Panc1 (cell line): ENCODE measurements at places on chromosomes 5 and 9.

GRCh38 chr5:3276896-3277295 lies 318.7 kb upstream of the IRX1 start:
- DNase-seq, result no peak

DNA sequence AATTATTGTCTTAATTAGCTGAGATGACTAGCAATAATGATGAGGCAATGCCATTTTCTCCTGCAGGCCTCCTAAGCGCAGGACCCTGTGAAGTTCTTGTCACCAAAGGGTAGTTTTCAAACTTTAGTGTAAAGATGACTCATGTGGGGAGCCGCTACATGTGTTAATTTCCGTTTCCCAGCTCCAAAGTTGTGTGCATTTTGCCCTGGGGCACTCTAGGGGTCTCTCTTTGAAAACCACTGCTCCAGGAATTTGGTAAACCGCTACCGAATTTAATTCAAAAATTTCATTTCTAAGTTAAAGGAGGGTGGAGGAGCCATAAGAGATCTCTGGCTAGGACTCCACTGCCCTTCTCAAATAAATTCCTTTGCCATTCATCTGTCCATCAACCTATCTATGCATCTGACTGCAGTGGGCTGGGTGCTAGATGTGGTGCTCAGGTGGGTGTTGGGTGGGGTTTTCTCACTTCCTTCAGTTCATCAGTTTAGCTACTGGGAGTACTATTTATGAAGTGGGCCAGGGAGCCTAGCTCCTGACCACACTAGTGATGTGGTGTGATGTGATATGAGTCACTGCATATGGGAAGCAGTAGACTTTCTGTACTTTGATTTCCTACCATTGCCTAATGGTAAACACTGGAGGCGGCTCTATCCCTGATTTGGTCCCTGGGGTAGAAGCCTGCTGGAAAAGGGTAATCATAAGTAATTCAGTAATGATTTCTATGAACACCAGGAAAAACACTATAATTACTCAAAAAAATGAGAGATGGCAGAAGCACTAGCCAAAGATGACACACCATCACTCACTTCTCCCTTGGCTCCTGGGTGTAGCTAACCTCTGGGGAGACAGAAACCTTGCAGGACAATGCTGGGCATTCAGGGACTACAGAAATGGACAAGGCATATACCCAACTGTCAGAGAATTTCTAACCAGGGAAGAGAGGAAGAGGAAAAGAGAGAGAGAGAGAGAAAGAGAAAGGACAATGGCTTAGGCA lies 4.0 kb upstream of the ZSWIM6 start:
- no peak for DNase-seq

DNA sequence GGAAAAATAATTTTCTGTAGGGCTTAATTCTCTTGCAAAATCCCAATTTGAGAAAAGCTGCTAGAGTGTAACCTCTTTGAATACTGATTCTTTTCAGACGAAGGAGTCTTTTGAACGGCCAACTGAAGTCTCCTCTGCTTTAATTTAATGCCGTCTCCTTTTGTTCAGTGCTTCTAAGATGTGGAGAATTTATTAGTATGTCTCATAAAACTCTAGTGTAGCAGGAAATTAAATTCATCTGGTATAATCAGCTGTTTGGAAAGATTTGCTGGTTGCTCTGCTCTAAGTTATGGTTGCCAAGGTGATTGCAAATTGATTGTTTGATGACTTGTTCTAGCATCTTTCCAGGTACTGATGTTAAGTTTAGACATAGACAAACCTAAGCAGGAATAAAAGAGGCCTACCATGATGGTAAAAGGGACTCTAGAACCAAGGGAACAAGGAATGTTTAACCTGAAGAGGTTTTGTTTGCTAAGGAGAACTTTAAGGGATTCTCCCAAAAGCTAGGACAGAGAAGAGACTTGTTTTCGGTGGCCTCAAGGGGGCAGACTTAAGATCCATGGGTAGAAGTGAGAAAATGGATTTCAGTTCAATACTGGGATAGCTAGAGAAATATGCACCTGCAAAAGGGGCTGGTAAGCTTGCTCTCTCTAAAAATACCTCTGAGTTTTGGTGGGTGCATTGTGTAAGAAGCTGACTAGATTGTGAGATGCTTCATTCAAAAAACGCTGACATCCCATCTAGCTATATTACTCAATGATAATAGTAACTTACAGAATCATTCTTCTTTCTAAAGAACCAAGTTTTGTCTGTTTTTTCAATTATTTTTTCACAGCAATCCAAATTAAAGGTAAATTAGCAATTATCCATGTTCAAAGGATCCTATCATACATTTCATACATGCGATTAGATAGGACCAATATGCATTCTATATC lies 5.7 kb upstream of the ADRB2 start:
- DNase-seq, result no peak

GRCh38 chr5:100746730-100747129 lies 156.4 kb downstream of the ST8SIA4 start:
- no peak for DNase-seq

DNA sequence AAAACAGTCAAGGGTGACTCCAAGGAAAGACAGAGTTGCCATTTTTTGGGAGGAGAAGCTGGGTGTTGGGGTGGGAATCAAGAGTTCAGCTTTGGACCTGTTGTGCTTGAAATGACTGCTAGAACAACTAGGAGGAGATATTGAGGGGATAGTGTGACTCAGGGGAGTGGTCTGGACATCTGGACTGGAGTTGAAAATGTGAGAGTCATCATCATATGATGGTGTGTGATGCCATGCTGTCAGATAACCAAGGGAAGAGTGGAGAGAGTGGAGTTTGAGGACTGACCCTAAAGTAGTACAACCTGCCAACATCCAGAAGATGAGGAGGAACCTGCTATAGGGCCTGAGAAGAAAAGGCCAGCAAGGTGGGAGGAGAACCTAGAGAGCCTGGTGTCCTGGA lies 199.7 kb downstream of the ARHGEF28 start:
- no peak for DNase-seq

- no peak for DNase-seq
Measured at GRCh38 chr9:93345643-93346230, 105.7 kb upstream of the FAM120A start.

DNA sequence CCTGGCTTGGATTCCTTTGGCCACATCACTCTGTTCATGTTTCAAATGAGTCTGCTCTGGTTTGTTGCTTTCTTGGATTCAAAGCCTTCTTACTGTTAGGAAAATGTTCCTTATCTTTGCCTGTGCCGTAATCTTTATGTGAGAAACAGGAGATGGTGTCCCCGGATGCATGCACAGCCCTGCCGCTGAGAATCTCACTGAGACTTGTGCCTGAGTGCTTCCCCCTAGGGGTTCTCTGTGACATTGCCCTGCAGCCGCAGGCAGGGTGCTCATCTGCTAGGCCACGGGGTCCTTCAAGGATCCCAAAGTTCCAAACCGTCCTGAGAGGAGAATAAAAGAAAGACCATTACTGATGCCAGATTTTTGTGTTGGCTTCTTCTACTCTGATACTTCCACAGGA lies 81.4 kb upstream of the ANKRD55 start:
- DNase-seq, result peak; percentile 30

DNA sequence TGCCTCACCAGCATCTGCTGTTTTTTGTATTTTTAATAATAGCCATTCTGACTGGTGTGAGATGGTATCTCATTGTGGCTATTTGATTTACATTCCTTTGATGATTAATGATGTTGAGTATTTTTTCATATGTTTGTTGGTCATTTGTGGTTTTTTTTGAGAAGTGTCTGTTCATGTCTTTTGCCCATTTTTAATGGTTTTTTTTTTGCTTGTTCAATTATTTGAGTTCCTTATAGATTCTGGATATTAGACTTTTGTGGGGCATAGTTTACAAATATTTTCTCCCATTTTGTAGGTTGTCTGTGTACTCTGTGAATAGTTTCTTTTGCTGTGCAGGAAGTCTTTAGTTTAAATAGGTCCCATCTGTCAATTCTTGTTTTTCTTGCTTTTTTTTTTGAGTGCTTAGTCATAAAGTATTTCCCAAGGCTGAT lies 148.1 kb downstream of the NPR3 start:
- no peak for DNase-seq

GRCh38 chr9:20138116-20138515 lies 349.3 kb upstream of the SLC24A2 start:
- DNase-seq, result no peak

- no peak for DNase-seq
Measured at GRCh38 chr5:59423021-59423420, 470.5 kb downstream of the PDE4D start.

DNA sequence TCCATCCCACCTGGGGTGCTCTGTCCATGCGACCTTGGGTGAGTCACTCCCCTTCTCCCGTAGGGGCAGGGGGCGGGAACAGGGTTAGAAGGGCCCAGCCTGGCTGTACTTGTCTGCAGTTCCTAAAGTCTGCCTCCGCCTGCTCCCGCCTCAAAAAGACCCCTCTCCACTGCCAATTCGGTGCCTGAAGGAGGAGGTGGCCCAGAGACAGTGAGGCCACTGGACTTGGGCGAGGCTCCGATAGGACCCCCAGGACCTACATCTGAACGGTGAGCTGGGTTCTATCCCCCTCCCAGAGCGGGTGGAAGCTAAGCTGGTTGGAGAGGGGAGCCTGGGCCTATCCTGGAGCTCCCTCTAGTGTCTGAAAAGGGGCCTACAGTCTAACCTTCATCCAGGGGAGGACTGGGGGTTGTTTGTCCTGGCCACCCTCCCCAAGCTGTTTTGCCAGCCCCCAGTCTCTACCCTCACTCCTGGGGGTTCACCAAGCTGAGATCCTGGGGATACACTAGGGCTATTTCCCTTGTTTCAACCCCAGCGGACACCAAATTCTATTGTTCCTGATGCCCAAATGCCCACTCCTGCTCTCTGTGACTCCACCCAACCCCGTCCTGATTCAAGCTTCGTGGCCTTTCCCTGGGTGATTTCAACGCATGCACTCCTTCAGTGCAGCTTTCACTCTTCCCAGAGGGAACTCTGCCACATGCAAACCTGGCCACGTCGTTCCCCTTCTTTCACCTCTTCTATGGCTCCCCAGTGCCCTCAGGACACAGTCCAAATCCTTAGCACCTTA lies 6.1 kb upstream of the CRB2 start:
- DNase-seq, result peak; percentile 57

- no peak for DNase-seq
Measured at GRCh38 chr5:1465117-1465516, 19.9 kb upstream of the SLC6A3 start.

GRCh38 chr9:124357721-124358361 lies 57.4 kb downstream of the PSMB7 start:
- DNase-seq, result no peak

DNA sequence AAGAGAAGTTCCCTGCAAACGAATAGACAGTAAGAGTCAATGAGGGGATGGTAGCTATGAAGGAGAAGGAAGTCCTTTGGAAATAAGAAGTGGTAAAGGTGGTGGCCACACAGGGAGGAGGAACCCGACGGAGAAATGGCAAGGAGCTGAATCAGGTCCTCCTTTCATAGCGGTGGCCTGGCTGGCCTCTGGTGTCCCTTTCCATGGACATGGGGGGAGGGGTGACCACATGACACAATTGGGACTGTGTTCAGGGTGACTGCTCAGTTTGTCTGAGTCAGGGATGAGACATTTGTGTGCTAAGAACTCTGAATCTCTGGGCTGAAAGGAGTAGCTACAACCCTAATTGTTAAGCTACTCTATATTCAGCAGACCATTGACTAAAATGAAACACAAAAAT lies 28.7 kb upstream of the TIMD4 start:
- no peak for DNase-seq

GRCh38 chr5:174355208-174355612 lies 309.7 kb downstream of the NSG2 start:
- DNase-seq, result no peak

DNA sequence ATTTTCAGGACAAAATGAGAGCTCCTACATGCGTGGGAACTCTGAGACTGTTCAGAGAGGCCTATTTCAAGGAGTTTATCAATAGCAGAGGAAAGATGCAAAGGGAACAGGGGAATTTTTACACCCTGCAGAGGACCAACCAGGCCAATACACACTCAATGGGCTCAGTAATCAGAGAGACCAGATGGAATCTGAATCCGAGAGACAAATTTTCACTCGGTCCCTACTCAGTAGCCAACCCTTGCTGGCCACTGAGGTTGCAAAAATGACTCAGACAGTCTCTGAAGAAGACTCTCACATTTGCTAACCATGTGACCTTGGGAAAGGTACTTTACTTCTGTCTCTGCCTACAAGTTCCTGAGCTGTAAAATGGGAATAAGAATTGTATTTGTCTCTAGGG lies 479.4 kb downstream of the CDK5RAP2 start:
- no peak for DNase-seq

GRCh38 chr5:126651013-126651577 lies 50.3 kb downstream of the PHAX start:
- no peak for DNase-seq

GRCh38 chr5:136001466-136001981 lies 27.3 kb upstream of the TGFBI start:
- DNase-seq, result no peak

DNA sequence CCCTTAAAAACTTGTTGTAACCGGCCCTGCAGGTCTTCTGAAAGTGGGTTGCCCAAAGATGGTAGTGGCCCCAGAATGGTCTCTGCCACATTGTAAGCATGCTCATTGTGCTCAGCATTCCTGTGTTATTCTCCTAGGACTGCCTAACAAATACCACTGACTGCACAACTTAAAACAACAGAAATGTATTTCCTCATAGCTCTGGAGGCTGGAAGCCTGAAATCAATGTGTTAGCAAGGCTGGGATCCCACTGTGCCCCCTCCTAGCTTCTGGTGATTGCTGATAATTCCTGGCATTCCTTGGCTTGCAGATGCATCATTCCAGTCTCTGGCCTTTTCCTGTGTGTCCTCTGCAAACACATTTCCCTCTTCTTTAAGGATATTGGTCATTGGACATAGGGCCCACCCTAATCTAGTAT lies 3.4 kb upstream of the GCNT4 start:
- no peak for DNase-seq

- no peak for DNase-seq
Measured at GRCh38 chr9:22157276-22157675, 148.2 kb upstream of the CDKN2B start.

DNA sequence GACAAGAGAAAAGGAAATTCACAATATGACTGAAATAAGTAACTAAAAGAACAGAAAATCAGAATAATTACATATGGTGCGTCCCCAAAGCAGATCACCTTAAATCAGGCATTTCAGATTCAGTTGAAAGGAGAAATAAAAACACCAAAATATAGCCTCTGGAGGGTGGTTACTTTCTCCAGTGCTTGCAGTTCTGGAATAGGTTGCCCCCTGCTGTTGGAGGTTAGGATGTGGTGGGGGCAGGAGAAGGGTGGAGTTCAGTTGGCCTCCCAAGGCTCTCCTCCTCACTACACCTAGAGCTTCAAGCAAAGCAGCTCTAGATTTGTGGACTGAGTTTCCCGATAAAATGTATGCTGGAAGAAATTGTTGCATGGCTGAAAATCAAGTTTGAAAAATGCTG lies 338.2 kb upstream of the TLE4 start:
- DNase-seq, result peak; percentile 13

GRCh38 chr9:114450181-114450580 lies 55.1 kb downstream of the WHRN start:
- no peak for DNase-seq

DNA sequence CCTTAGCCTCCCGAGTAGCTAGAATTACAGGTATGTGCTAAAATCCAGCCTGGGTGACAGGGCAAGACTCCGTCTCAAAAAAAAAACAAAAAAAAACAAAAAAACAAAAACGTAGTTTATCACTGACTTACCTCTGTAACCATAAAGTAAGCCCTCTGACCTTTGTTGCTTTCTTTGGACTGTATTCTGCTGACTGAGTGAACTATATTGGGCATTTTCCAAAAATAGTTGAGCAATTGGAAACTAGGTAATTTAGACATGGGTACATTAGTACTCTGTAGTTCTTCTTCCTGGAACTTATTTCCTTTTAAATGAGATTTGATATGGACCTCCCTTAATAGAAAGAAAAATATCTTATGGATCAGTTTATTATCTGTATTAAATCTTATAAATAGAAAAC lies 66.6 kb downstream of the ANKHD1 start:
- no peak for DNase-seq

GRCh38 chr5:61397238-61397637 lies 65.2 kb downstream of the ZSWIM6 start:
- DNase-seq, result no peak
